Heart left ventricle (tissue), 16 donors: ENCODE measurements at places on chromosomes 13 and 19. TPM values are rescaled to one million over a fixed set of nuclear protein-coding genes. Genes with fewer than 3 reads are reported as not detected.

- no peak for DNase-seq
These were observed 97.9 kb downstream of the HSPH1 start for GRCh38 chr13:31063772-31064171.

DNA sequence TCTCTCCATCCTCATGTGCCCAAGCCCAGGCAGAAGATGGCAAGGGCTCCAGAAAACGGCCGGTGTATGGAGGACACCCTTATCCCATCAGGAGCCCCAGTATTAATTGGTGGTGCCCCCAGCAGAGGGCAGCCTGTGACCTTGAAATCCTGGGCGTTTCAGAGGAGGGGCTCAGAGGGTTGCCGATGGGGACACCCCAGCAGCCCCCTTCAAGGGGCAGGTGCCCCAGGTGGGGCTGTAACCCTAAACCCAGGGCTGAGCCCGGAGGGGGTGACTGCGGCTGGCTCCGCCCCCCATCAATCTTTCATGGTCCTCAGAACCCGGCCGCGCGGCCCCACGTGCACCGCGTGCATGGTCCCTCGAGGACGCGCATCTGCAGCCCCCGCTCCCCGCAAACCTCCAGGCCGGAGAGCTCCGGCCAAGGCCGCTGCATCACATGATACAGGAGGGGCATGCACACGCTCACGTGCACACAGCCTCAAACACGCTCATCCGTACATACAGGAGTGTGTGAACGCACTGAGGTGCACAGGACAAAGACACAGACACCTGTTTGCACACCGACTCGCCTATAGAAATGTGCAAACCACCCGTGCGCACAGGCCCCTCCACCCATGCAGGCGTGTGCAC, 949 bp downstream of the RAB3A start:
- no peak for DNase-seq

DNA sequence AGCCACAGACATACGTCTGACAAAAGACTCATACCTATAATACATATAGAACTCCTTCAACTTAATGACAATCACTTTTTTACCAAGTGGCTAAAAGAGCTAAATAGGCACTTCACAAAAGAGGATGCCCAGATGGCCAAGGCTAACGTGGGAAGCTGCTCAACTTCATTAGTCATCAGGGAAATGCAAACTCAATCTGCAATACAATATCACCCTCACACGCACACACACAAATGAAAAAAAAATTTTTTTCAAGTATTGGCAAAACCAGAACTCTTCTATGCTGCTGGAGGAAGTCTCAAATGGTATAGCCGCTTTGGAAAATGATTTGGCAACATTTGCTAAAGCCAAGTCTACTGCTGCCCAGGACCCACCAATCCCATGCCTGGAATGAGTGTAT, 14.6 kb upstream of the DNMT1 start:
- no peak for DNase-seq

- DNase-seq, result no peak
These were observed 10.3 kb upstream of the ZNF83 start for GRCh38 chr19:52648336-52649016.

- no peak for DNase-seq
These were observed 38.6 kb downstream of the INSR start for GRCh38 chr19:7255631-7256030.

Gene ZNF358
- polyA plus RNA-seq, result 49.3 TPM

DNA sequence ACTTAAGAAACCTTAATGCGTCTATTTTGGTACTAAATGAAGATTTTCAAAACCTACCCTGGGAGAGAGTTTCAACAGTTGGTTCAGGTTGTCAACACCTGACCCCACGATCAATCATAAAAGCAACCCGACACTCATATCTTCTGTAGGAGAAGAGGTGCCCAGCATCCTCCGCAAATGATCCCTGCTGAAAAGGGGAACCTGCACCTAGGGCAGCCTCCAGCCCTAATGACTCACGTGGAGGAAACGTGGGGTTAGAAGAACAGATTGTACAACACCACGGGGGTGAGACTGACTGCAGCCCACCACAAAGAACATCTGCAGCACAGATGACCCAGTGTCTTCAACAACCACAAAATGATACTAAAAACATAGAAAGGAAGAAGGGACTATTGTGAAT, 116.3 kb downstream of the RAB20 start:
- DNase-seq, result no peak

DNA sequence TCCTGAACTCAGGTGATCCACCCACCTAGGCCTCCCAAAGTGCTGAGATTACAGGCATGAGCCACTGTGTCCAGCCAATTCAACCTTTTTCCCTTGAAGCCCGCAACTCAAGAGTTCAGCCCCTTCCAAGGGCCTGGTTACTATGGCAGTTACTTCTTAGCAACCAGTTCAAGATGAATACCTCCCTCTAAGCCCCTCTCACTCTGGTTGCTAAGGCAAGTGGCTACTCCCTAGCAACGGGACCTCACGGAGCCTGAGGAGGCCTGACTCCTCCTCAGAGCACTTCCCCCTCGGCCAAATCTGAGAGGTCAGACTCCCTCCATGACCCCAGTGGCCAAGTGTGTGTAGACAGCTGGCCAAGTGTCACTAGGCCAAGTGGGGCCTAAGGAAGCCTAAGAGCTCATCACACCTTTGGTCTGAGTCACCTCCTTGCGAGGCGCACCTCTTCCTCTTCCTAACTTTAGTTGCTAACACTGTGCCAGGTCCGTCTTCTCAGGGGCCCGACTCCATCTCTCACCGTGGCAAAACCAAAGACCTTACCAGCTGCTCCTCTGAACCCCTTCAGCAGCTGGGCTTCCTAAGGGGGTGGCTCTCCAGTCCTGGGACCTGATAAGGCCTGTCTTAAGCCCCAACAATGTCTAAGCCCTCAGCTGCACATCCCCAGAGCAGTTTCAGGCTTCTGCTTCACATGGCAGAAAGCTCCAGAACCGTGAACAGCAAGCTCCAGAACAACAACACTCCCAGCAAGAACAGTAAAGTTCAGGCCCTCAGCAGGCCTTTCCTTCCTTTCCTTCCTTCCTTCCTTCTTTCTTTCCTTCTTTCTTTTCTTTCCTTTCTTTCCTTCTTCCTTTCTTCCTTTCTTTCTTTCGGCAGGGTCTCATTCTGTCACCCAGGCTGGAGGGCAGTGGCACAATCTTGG, 9.6 kb downstream of the CD37 start:
- no peak for DNase-seq

DNA sequence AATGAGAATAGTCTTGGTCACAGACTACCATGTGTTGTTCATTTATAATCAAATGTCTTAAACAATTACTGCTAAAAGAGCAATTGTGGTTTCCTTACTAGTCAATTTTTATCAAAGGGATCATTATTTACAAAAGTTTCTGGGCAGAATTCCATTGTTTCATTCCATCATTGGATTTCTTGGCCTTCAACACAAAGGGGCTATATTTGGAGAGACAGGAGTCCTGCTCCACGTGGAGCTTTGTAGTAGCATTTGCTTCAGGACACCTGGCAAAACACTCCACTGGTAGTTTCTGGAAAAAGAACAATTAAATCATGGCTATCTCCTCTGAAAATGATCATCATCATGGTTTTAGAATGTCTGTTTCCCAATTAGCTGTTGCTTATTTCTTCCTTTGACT, 22.3 kb upstream of the STARD13 start:
- DNase-seq, result no peak

- no peak for DNase-seq
These were observed 800.5 kb upstream of the KLHL1 start for GRCh38 chr13:70908795-70909194.

DNA sequence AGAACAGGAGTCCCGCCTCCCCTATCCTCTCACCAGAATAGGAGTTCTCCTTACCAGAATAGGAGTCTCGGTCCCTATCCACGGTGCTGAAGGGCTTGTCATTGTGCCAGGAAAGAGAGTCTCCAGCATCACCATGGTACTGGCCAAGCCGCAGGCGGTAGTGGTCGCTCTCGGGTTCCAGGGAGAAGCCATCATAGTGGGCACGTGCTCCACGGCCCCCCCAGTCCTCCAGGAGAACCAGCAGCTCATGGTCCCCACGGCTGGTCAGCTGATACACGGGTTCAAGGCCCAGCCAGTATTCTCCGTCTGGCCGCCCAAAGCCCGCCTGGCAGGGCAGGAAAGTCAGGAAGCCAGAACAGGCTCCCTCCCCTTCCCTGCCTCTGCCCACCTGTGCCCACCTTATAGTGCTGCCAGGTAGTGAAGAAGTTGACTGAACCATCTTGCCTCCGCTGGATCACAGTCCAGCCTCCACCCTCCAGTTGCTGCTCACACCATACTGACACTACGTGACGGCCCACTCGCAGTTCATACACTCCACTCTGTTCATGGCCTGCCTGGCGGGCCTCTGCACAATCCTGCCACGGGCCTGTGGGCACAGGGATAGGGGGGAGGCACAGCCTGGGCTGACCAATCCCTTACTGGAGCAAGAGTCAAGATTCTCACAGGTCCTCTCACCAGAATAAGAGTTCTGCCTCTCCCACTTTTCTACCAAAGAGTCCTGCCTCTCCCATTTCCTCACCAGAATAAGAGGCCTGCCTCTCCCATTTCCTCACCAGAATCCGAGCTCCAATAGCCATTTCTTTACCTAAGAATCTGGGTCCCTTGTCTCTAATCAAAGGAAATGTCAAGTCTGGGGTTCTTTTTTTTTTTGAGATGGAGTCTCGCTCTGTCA, 7.4 kb downstream of the SHFL start:
- DNase-seq, result no peak

Gene SMIM44
- not detected for polyA plus RNA-seq

Gene ZNF14
- 3.1 TPM for polyA plus RNA-seq

DNA sequence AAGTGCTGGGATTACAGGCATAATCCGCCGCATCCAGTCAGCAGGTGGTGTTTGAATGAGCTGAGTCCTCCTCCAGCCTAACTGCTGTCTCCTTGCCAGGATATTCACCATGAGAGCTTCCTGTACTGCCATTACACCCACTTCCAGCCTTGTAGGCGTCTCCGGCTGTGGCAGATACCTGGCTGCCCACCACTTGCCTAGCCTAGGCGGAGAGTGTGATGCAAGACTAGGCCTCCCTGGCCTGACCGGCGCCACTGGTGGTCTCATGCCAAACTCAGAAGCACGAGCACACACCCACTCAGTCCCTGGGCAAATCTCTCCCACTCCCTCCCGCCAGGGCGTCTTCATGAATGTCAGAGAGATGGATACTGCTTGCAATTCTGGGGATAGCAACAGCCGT, 16.6 kb downstream of the IL12RB1 start:
- no peak for DNase-seq

GRCh38 chr13:49071341-49071937, 95.7 kb downstream of the FNDC3A start:
- DNase-seq, result no peak

Gene PRKCG
- not detected for polyA plus RNA-seq

Gene SBK3
- 12.4 TPM for polyA plus RNA-seq

DNA sequence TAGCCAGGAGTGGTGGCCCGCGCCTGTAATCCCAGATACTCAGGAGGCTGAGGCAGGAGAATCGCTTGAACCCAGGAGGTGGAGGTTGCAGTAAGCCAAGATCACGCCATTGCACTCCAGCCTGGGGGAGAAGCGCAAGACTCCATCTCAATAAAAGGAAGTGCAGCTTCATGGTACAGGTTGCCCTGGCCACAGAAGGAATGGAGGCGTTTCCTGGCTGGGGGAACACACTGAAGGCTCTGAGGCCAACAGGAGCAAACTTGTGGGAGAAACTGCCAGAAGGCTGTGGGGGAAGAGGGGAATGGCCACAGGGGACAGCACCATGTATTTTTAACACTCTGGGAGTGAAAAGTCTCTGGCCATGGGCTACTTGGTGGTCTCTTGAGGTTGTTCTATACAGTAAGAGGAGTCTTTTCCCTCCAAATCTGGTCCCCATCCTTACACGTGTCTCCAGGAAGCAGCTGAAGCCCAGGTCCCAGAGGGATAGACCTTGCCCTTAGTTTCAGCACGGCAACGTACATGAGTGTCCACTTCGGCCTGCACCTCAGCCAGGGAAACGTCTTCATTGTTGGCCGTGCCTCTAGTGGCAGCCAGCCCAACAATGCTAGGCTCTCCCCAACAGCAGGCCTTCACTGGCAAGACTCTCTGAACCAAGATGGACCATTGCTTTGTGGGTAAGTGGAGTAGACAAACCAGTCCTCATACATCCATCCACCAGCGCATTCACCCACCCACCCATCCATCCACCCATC, 7.4 kb downstream of the MICOS13 start:
- no peak for DNase-seq

DNA sequence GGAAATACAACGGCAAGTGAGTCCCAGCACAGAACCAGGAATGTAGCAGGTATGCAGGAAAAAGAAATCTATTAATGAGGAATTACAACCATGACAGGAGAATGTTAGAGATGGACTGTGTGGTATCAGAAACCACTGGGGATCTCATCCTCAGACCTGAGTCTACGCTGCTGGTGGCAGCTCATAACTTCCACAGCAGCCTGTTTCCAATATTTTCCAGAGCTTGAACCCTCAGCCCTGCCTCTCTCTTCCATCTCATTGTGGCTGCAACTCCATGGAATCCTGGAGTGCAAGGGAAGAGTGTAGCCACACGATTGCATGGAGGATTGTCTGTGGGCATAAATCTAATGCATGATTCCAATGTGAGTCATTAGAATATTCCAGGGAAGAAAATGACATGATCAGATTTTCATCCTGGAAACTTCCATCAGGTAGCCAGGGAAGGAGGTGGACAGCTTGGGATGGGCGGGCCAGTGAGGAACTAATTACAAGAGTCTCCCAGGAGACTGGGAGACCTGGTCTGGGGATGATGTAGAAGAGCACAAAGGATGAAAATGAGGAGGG, 14.9 kb downstream of the PLA2G4C start:
- DNase-seq, result no peak

DNA sequence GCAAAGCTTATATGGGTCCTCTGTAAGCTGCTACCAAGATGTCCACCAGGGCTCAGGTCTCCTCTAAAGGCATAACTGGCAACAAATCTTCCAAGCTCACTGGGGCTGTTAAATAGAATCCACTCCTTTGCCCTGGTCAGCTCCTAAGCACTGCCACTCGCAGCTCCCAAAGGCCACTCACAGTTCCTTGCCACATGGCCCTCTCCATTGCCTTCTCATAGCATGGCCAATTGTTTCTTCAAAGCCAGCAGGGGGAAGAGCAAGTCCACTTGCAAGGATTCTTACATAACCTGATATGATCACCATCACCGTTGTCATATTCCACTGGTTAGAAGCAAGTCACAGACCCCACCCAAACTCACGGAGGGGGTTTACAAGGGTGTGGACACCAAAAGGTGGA, 199.5 kb downstream of the SUCLA2 start:
- DNase-seq, result no peak

- no peak for DNase-seq
These were observed 69.7 kb upstream of the UBL3 start for GRCh38 chr13:29920025-29920643.

DNA sequence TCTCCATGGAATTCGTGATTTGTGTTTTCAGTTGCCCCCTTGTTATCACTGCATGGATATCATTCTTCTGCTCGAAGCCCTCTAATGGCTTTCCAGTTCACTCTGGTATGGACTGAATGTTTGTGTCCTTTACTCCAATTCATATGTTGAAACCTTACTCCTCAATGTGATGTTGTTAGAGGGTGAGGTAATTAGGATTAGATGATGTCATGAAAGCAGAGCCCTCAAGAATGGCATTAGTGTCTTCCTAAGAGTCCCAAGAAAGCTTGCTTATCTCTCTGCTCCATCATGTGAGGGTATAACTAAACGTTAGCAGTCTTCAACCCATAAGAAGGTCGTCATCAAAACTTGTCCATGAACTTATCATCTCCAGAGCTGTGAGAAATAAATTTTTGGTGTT, 1626.3 kb upstream of the MIR17HG start:
- DNase-seq, result no peak

Gene NALCN
- not detected for polyA plus RNA-seq

GRCh38 chr13:71290963-71291841, 575.8 kb downstream of the DACH1 start:
- peak; percentile 33 for DNase-seq

Gene CCL25
- not detected for polyA plus RNA-seq

GRCh38 chr19:18364826-18365528, 21.0 kb upstream of the GDF15 start:
- DNase-seq, result peak; percentile 70
